ENCODE measurements at places on chromosomes 4 and X.
A peak's percentile ranks its signal among the peaks of the same experiment; 100 is the strongest.

GRCh38 chrX:140274811-140275525, 229.9 kb downstream of the SOX3 start:
- DNase-seq, result no peak

GRCh38 chrX:10085223-10085622, 71.6 kb upstream of the CLCN4 start:
- DNase-seq, result no peak

DNA sequence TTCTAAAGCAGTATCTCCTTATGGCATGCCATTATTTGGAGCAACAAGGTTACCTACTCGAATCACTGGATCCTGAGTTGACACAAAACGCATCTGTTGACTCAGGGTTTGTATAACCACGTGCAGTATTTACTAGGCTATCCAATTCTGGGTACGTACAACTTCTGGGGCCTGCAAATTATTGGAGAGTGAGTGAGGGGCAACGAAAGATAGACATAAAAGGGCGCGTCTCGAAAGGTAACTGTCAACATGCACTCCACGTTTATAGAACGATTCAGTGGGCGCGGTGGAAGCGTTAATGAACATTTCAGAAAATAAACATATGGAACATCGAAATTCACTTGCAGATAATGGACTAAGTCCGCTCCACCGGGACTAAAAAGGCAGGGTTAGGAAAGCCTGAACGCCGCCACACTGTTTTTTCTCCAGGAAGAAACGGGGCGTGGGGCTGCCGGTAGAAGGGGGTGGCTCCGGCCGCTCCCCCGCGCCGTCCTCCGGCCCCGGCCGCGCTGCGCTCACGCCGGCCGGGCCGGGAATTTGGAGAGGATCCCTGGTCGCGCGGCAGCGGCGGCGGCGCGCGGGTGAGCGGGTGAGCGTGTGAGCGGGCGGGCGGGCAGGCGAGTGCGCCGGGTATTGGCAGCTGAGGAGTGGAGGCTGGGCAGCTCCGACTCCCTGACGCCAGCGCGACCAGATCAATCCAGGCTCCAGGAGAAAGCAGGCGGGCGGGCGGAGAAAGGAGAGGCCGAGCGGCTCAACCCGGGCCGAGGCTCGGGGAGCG, at the start of gene SMAD1:
Gene SMAD1 (plus strand): TSS at position 690 of the 778 bp plus-strand sequence. CDS start 32,761 bp downstream, outside the sequence.
- peak; percentile 72 for DNase-seq

DNA sequence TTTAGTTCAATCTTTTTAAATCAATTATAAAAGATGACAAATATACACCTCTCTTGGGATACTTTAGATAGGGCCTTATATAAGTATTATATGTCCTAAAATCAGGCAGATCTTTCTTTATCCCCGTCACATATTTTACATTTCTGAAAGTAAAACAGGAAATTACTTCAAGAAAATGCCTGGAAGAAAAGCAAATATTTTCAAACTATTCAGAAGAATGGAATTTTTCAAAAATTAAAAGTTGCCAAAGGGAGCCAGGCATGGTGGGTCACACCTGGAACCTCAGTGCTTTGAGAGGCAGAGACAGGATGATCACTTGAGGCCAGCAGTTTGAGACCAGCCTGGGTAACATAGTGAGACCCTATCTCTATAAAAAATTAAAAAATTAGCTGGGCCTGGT, 34.4 kb downstream of the MGARP start:
- DNase-seq, result no peak

GRCh38 chrX:109997786-109998452, 5.0 kb upstream of the TMEM164 start:
- no peak for DNase-seq

GRCh38 chr4:26726655-26727387, 133.8 kb upstream of the STIM2 start:
- DNase-seq, result no peak

DNA sequence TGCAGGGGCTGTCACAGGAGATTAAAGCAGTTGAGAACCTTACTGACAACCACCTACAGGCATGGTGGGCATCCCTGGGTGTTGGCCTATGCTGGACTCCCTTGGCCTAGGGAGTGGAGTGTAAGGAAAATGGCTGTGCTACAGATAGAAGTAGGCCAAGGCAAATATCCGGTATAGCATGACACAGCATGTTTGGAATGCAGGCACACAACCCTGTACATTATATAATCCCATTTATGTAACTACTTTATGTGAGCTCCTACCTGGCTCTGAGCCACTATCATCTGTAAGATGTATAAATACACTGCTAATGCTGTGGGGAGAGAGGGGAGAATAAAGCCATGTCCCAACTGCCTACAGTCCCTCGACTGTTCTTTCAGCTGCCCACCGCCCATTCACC, 38.7 kb upstream of the KCTD8 start:
- DNase-seq, result no peak

- DNase-seq, result no peak
Measured at GRCh38 chr4:105555409-105555808, 3.0 kb downstream of the ARHGEF38 start.

- DNase-seq, result no peak
Measured at GRCh38 chr4:174742561-174742960, 86.5 kb downstream of the GLRA3 start.

GRCh38 chr4:124135409-124135813, 577.1 kb downstream of the ANKRD50 start:
- no peak for DNase-seq

DNA sequence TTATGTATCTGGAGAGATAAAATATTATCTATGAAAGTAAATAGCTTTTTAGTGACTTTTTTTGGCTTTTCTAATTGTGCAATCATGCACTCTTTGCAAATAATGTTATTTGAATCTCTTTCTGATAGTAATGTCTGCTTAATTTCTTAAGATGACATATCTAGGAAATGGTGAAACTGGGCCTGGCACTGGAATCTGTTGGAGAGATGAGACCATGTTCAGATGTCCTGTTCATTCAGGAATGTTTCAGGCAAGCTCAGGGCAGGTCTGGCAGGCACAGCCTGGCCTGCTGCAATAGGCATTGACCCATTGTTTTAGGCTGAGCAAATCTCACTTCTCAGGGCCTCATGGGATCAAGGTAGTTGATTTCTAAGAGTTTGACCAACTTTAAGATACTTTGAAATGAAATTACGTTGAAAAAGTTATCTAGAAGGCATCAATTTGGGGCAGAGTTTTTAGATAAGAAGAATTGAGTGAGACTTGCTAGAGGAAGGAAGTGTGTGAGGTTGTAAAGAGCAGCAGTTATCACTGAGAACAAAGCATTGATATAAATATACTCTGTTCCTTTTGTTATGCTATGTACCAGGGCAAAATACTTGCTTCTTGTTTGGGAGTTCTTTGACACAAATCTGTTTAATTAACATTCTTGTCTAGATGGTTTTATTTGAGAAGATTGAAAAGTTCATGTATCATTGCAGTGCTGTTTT, 133.0 kb upstream of the LEF1 start:
- peak; percentile 7 for DNase-seq

DNA sequence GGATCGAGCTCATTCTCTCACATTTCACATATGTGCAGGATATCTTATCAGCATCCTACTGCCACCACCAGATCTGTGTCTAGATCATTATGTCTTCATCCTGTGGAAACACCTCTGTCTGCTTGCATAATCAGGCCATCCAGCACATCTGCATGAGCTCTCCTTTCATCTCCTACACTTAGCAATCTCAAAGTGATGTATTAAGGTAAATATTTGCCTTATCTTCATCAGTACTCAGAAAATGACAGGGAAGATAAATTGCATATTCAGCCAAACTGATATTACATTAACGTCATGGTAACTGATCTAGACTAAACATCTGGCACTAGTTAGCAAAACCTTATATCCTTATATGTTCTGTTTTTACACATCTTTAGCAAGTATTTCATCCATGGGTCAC, 207.3 kb upstream of the PABPC4L start:
- DNase-seq, result no peak

DNA sequence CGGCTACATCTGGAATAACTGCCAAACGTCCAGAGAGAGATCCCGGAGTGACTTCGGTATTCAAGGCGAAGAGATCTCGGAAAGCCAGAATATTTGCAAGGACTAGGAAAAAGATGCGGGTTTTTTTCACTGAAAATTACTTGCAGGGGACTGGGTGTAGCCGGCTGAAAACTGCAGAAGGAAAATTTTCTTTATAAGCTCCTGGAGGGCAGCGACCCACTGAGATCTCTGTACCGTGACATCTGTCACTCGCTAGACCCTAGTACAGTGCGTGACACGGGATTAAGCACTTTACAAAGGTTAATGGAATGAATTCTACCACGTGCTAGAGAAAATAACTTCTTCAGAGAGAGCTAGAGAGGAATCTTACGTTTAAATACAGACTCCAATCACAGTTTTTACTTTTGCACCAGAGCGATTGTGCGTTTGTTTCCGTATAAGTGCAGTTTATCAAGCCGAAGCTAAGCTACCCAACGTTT, 1.1 kb upstream of the LCORL start:
- no peak for DNase-seq

DNA sequence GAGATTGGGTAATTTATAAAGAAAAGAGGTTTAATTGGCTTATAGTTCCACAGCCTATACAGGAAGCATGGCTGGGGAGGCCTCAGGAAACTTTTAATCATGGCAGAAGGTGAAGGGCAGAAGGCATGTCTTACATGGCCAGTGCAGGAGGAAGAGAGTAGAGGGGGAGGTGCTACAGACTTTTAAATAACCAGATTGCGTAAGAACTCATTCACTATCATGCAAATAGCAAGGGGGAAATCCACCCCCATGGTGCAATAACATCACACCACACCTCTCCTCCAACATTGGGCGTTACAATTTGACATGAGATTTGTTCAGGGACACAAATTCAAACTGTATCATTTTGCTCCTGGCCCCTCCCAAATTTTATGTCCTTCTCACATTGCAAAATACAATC, 353.8 kb upstream of the PABPC5 start:
- DNase-seq, result no peak

DNA sequence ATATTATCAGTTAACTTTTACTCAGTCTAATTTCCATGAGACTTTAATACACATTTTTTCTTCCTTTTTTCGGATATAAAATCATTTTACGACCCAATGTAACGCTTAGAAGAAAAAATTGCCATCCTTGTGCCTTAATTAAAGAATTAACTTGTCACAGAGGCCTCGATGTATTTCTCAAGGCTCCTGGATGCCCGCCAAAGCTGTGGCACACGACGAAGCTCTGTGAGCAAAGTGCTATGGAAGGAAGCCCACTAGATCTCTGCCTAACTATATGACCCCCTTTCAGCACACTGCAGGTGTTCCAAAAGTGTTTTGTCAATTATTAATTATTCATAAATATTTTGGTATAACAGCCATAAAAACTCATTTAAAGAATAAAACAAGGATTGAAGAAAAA, 54.4 kb downstream of the TAPT1 start:
- DNase-seq, result no peak

Measured in endothelial cell (in vitro differentiated cells).